ENCODE measurements at places on chromosomes 2 and 18.

DNA sequence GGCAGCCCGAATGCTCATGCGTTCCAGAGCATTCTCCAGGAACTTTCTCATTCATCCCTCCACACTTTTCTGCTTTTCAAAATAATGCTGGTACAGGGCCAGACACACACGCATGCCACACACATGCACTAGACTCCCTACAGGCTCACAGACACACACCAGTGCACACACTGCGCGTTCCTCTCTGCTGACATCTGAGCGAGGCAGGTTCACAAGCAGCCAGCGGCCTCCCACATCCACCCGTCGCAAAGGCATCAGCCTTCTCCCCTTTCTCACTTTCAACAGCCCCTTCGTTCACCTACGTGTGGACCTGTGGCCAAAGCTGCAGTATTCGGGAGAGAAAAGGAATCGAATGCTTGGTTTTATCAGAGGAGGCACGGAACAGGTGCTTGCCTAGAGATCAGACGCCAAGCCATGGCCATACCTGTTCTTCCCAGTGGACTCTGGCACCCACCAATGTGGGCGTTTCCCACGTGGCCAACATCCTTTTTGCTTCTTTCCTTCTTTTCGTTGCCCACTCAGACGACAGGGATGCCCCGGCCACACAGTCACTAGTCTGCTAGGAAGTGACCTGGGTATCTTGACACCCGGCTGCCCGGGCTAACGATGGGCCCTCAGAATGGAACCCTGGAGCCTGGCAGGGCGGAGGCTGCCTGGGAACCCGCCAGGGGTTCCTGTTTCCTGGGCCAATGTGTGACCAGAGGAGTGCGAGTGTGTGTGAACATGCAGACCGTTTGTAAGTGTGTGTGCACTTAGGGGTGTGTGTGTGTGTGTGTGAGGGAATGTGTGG, 85.8 kb upstream of the ID2 start:
- DNase-seq, result no peak

GRCh38 chr2:212797484-212798205, 259.0 kb upstream of the ERBB4 start:
- DNase-seq, result no peak

- DNase-seq, result no peak
These were observed 40.7 kb downstream of the PARD3B start for GRCh38 chr2:204585930-204586329.

DNA sequence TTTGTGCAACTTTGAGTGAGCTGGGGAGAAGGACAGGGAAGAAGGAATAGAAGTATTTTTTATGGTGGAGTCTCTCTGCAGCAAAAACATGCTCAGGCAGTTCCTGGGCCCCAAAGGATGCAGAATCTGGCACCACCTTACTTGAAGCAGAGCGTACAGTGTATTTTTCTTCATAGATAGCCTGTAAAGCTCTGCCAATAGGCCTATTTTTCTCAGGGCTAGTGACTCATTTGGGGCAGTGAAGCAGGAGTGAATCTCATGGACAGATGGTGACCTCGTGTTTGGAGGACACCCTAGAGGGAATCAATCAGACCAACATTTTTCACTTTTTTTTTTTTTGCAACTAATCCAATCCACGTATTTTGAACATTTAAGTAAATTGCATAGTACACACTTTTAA, 268.1 kb upstream of the CXCR4 start:
- no peak for DNase-seq

DNA sequence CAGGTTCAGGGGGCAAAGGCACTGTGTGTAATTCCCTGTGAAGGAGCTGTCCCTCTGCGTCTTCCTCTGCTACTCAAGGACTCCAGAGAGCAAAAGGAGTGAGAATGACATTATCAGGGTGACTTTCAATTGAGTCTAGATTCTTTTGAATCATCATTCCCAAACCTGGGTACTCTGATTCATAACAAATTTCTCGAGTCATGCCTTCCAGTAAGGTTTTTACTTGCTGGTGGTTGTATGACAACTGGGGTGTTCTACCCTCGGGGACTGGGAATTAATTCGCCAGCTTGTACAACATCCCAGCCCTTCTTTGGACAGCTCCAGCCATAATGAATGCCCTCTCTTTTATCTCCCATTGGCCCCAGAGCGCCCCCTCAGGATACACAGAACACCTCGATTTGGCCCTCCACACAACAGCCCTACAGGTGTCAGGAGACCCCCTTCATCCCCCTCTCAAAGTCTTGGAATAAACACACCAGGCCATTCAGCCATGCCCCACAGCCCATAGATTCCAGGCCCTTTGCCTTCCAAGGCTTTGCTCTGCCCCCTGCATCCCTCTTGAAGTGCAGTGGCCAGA, 254.5 kb downstream of the KLHL29 start:
- no peak for DNase-seq

- DNase-seq, result no peak
These were observed 17.2 kb downstream of the ITGA4 start for GRCh38 chr2:181474222-181474881.

- DNase-seq, result no peak
These were observed 22.2 kb downstream of the BUB1 start for GRCh38 chr2:110655701-110656100.

DNA sequence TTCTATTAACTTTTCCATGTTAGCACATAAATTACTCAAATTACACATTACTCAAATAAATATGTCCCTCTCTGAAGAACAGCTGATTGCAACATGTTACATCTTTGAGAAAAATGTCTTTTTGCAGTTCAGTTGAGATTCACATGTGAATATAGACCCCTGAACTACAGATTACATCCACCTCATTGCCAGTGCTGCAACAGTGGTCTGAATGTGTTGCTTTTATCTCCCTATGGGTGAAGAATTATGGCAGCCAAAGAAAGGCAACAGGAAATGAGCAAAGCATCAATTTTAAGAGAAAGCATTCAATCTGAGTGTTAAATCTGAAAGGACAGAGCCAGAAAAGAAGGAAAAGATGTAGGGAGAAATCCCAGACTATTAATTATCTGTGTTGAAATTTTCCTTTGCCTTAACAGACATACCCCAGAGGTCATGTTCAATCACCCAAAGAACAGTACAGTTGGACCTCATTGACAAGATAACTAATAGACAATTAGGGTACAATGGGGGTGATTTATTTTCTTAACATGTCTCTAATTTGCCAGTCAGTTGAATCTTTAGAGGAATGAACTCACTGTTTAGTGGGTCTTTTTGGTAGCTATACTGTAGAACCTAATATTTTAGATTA, 620.2 kb downstream of the CPS1 start:
- no peak for DNase-seq

DNA sequence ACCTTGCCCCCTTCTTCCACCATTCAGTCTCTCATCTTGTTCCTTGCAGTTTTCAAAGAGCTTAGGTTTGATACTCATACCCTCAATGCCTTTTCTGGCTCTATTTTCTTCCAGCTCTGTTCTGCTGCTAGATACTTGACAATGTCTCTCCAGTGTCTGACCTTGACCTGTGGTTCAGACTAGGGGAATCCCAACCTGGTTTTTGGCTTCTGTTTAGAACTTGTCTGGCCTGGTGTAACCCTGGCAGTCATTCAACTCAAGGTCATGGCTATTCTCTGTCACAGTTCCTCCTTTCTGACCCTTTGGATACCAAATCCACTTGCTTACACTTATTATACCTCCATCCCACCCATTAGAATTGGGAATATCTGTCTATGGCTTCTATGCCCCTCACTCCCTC, 31.8 kb upstream of the IMP4 start:
- DNase-seq, result no peak

DNA sequence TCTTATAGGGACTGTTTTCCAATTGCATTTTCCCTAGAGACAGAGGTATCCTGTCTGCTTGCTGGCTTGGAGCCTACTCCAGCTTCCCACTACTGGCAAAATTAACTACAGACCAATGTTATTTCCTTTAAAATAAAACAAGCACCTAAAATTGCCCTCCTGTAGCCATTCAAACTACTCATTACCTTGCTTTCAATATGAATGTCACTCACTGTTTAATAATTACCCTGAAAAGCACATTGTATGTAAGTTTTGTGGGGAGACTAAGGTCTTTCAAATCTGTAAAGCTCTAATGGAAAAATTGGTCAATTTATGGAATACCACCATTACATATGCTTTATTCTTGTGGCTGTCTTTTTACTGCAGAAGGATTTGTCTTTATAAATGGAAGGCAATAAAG, 87.3 kb downstream of the DOCK10 start:
- no peak for DNase-seq

DNA sequence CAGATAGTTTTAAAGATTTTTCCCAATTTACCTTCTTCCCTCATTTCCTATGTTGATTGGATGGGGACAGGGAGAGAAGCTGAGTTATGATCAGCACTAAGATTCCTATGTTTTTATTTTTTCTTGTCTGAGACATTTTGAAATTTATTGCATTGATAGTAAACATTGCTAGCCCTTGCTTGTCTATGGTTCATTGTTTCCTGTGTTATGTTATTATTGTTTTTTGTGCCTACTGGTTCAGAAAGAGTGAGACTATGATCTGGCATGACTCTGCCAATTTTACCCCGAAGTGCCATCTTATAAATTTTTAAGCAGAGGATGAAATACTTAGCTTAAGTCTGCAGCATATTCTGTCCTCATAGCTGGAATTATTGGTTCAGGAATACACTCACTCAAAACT, 478.5 kb downstream of the MBD2 start:
- DNase-seq, result no peak

DNA sequence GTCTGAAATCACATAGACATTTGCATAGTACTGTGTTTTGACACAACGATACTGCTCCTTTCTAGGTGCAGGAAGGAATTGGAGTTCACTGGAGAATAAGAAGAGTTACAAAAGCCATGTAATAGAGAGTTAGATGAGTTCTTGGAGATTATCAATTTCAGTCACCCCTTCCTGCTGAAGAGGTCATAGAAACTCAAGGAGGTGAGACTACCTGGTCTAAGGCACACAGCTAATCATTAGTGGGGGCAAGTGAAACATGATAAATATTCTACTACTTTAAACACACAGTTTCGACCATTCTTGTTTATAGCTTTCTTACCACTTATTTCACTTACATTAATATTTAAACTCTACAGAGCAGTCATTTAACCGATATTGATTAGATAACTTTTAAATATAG, 286.9 kb upstream of the NXPH2 start:
- DNase-seq, result no peak

GRCh38 chr18:37654731-37655369, 89.3 kb upstream of the CELF4 start:
- DNase-seq, result no peak

DNA sequence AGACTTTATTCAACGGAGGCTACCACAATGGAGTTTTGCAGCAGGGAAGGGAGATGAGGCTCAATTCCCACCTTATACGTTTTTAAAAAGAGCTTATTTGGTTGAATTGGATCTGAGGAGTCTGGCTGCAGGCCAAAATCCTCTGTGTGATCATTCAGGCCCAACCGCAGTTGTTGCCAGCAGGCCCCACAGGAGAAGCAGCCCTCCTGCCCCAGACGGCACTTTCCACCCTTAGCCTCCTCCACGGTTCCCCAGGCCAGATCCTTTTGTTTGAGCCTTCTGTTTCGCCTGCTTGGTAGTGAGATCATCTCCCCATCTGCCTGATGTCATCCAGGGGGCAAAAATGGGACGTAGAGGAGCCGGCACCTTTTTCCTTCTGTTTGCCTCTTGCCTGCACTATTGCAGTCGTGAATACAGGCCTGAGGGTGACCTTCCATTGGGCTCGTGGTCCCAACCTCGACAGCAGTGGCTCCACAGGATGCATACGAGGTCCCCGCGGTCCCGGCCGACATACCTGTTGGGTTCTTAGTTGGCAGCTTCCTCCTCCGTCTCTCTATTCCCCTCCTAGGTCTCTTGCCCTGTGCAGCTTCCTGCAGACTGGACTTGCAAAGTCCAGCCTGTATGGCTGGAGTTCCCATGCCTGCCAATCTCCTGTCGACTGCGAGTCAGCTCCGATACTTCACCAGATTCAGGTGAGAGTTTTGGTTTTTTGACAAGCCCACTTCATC, 9.3 kb upstream of the GPR35 start:
- DNase-seq, result no peak

- no peak for DNase-seq
These were observed 235.0 kb upstream of the HNMT start for GRCh38 chr2:137729305-137729704.

DNA sequence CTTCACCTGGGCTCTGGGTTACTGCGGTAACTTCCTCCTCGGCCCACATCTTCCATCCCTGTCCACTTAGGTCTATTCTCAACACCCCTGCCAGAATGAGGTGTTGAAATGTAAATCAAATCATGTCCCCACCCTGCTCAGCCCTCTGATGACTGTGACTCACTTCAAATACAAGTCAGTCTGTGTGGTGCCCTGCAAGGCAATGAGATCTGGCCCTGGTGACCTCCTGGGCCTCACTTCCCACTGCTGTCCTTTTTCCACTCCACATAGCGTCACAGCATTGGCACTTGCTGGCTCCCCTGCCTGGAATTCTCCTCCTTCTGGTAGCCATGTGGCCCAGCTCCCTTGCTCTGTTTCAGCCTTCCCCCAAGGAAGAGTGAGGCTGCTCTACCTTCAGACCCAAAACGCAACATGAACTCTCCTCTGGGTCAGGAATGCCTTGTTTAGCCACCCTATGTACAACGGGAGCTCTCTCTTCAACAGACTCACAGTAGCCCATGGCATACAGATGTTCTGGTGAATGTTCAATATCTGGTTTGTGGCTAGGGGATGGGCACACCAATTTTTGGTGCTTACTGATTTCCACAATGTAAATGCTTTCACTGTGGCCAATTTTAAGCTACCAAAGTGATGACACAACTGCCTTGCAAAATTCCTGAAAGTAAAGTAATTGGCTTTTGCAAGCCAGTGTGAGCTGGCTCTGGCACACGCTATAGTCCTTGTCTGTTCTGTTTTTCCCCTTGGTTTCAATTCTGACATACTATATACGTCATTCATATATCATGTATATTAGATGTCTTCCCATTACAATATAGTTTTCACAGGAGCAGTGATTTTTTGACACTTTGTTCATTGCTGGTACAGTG, 550.3 kb upstream of the HS6ST1 start:
- DNase-seq, result no peak

DNA sequence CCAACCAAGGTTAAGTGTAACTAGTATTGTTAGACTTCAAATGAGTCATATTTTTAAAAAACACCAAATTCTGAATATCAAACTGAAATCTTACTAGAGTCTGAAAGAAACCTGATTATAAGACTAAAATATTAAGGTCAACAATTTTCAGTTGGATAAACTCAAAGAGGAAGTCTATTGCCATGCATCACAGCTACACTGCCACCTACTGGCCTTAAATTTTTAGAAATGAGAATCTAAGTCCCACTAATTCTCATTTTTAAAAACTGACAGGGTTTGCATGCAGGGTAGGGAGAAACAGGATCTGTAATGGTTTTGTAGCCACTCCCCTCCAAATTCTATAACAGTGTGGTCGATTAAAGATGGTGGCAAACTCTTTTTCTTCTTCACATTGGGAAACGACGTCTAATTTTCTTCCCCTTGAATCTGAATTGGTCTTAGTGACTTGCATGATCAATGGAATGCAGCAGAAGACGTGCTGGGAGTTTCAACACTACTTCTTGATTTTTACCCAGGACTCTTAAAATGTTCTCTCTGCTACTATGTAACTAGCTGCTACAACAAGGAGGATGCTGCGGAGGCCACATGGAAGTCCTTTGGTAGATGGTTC, 176.1 kb upstream of the SESTD1 start:
- DNase-seq, result no peak
